NCI-H526 treated with DMSO at 0.1 percent for 48 hours (cell line): ENCODE measurements at places on chromosomes 12 and 14.

GRCh38 chr14:56731187-56731586 is 79.1 kb downstream of the OTX2 start:
- DNase-seq, result no peak

DNA sequence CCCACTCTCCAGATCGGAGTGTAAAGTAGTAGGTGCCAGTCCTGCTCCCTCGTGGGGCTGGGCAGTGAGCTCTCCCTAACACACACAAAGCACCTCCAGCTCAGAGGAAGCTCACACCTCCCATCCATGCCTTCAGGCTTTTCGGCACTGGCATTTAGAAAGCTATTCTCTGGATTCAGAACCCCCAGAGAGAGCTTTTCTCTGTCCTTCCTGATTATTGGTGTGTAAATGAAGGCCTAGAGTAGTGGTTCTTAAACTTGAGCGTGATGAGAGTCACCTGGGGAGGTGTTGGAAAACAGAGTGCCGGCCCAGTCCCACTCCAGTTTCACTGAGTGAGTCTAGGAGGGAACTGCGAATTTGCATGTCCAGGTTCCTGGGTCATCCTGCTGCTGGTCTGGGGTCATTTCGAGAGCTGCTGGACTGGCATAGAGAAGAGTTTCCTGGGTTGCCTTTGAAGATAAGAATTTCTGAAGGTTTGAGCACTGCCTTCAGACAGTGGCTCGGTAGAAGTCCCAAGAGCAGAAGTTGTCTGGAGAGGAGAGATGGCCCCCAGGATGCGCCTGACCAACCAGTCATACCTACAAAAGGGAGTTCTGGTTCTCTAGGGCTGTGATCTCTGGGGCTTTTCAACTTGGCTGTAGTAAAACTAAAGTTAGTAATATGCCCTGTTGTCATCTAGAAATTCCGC is 15.1 kb downstream of the CD9 start:
- no peak for DNase-seq

- no peak for DNase-seq
Measured at GRCh38 chr14:32821964-32822653, 116.6 kb upstream of the NPAS3 start.

GRCh38 chr12:102016472-102016871 is 45.3 kb downstream of the WASHC3 start:
- no peak for DNase-seq

DNA sequence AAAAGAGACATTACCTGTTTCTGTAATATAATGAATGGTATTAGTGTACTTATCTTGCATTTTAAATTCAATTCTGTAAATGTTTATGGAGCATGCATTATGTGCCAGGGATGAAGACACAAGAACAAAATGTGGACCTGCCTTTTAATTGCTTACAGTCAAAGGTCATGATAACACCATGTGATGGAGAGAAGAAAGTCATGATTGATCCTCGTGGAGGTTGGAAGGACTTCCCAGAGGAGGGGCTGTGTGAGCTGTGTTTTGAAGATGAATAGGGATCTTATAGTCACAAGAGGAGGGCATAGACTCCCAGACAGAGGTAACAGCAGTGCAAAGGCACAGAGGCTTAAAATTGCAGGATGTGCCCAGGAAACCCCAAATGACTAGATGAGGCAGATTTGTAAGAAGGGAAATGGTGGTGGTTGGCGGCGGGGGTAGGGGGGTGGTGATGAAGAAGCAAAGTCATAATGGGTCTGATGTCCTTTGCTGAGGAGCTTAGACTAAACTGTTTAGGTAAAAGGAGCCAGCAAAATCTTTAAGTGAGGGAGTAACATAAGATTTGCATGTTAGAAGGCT is 151.5 kb downstream of the PRKCH start:
- no peak for DNase-seq

DNA sequence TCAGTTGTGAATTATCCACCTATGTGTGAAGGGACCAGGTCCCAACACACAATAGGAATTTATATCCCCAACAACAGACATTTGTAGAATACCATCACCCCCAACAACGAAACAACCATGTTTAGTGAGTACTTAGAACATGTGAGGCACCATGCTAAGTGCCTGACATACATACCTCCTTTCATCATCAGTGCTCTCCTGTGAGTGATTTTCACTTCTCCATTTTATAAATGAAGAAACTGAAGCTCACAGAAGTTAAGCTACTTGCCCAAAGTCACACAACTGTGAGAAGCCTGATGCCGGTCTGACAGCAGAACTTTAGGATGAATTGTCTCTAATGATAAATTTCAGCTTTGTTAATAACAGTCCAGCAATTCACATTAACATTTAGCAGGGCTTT is 35.4 kb downstream of the SPTB start:
- no peak for DNase-seq

DNA sequence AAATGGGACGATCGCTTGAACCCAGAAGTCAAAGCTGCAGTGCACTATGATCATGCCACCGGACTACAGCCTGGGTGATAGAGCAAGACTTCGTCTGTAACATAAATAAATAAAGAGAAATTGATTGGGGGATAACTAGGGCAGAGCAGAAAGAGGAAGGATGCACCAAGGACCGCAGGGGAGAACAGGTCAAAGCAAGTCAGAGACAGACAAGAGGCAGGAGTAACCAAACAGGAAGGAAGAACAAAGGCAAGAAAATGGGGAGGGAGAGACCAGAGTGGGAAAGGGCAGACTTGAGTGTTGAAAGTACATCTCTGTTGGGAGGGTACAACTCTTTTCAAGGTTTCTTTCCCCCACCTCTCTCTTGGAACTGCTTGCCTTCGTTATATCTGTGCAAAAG is 50.8 kb upstream of the ELK3 start:
- no peak for DNase-seq

DNA sequence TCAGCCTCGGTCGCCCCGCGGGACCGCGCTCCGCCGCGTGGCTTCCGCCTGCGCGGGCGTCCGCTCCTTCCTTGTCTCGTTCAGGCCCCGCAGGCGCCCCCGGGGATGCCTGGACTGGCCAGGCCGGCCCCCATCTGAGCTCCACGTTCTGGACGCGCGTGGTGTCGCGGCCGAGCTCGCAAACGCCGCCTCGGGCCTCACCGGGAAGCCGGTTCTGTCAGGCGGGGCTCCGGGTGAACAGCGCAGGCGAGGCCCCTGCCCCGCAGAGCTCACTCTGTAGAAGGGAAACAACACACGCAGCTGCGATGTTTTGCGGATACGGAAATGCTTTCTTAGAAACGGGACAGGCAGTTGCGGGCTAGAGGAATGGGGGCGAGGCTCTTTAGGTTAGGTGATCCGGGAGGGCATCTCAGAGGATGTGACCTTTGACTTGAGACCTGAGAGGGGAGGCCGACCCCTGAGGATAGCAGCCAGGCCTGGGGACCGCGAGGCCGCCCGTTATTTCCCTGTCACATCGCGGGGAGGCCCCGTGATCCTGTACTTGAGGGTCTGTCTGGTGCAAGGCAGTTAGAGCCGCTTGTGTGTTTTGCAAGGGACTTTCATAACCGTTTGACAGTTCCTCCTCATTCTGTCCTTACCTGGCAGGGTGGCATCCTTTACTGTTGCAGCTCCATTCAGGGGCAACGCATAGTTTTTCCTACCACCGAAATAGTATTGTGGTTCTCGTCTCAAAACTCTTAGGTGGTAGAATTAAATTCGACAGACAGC is 584 bp downstream of the VRK1 start:
- no peak for DNase-seq

DNA sequence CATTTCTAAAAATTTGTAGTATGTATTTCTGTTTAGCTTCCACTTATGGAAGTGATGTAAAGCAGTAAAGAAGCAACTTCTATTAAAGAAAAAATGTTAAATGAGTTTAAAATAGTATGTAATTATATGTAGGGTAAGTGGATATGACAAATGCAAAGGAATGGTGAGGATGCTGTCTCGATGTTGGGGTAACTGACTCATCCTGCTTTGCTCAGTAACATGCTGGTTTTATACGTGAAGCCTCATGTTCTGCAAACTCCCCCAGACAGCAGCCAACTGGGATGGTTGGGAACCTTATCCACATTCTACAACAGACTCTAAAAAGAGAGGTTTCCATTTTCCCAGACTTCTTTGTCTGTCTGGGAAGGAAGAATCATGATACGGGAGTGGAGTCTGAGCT is 1006.4 kb upstream of the TMEM132C start:
- no peak for DNase-seq

DNA sequence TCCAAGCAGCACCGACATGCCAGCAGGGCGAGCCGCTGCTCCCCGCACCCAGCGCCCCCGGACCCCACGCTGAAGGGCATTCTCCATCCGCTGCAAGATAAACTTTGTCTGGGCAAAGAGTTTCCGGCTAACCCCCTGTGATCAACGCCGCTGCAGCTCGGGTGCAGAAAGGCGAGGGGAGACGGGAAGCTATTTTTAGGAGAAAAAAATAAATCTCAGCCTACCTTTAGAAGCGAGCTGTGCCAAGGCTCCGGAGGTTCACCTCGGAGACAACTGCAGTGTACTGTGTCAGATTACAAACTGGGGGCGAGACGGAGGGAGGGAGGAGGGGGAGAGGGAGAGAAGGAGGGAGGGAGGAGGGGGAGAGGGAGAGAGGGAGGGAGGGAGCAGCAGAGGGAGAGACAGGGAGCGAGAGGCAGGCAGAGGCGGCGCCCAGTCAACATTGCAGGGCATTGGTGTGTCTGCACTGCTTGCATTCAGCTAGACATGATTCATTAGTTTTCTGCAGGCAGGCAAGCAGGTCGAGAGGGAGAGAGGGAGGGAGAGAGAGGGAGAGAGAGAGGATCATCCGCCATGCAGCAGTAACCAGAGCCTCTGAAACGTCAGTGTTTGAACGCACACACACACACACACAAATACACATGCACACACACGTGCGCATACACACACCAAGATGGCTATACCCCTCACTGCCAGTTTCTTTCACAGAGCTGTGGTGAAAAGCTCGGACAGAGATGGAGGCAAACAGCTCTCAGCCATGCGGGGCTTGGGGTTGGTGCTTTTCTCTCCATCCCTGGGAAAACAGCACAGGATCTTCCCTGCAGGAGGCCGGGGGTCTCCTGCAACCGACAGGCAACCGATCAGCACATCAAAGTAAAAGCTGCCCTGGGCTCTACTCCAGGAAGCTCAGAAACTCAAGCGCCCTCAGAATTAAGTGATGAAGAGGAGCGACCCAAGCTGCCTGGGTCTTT is at the start of gene RIMBP2:
Gene RIMBP2 (minus strand): TSS at position 302 of the 971 bp plus-strand sequence. CDS start 237,286 bp downstream, outside the sequence.
- DNase-seq, result peak; percentile 71

DNA sequence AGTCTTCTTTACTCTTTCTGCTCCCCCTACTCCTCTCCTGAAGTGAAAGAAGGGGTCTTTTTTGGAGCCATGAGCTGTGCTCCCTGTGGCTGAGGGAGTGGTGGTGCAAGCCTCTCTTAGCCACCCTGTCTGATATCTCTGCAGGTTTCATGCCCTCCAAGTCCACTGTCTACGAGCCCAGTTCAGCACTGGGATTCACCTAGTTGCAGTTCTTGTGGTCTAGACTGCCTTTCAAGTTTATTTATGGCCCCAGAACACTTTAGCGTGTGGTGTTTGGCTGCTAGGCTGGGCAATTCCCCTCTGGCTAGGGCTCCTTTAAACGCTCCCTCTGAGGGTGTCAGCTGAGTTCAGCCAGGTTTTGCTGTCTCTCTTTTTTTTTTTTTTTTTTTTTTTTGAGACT is 908.6 kb downstream of the TRHDE start:
- DNase-seq, result no peak

GRCh38 chr12:93237235-93237915 is 140.3 kb upstream of the NUDT4 start:
- DNase-seq, result no peak

GRCh38 chr12:124321040-124321481 is 26.2 kb downstream of the RFLNA start:
- DNase-seq, result no peak
